ENCODE measurements at places on chromosomes 11 and 22.
A peak's percentile ranks its signal among the peaks of the same experiment; 100 is the strongest.

DNA sequence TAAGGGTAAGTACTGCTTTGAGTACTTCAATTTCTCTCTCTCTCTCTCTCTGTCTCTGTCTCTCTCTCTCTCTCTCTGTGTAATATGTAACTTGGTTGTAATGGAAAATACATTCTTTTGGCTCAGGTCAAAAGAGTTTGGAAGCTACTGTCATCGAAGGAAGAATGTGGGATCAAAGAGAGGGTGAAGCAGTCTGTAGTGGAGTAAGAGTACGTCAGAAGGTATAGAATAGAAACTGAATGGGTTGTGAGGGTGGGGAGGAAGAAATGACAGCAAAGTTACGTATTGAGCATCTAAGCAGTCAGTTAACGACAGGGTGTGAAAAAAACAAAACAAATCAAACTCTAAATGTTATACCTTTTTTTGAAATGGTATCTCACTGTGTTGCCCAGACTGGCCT is 10.0 kb downstream of the NCAM1 start:
- DNase-seq: no peak

- no peak for DNase-seq
These were observed 547.9 kb downstream of the BUD13 start for GRCh38 chr11:116224889-116225200.

DNA sequence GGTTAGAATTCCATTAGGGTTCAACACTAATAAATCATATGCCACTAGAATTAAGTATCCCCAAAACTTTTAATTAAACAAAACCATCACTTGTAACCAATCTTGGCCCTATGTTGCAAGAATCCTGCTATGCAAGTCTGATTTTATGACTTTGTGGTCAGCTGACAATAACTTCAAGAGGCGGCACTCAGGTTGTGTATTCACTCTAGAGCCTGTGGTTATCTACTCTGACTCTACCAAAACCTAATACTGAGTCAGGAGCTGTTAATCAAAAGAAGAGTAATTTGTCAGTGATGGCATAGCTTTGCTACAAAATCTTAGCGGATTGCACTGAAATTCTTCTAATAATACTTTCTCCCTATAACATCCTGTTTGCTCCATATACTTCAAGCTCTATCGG is 253.7 kb downstream of the AASDHPPT start:
- no peak for DNase-seq

DNA sequence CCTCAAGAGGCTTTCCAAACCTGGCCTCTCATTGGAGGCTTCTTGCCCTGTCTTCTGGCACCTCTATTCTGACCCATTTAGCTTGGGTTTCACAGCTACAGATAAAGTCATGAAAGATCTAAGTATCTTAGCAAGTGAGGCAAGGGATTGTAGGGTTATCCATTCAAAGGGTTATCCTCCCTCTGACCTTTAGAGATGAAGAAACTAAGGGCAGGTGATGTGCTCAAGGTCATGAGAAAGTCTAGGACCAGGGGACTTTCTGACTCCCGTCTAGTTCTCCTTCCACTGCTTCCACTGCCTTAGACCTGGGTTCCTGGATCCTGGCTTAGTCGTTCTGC is 7.2 kb downstream of the PHOX2A start:
- DNase-seq: no peak

- no peak for DNase-seq
These were observed 1262.6 kb downstream of the TBC1D22A start for GRCh38 chr22:48025096-48025495.

GRCh38 chr11:125626288-125626950 is 1.5 kb downstream of the CHEK1 start:
- peak; percentile 52 for DNase-seq

GRCh38 chr22:43776081-43776670 is 35.9 kb downstream of the EFCAB6 start:
- DNase-seq: no peak

DNA sequence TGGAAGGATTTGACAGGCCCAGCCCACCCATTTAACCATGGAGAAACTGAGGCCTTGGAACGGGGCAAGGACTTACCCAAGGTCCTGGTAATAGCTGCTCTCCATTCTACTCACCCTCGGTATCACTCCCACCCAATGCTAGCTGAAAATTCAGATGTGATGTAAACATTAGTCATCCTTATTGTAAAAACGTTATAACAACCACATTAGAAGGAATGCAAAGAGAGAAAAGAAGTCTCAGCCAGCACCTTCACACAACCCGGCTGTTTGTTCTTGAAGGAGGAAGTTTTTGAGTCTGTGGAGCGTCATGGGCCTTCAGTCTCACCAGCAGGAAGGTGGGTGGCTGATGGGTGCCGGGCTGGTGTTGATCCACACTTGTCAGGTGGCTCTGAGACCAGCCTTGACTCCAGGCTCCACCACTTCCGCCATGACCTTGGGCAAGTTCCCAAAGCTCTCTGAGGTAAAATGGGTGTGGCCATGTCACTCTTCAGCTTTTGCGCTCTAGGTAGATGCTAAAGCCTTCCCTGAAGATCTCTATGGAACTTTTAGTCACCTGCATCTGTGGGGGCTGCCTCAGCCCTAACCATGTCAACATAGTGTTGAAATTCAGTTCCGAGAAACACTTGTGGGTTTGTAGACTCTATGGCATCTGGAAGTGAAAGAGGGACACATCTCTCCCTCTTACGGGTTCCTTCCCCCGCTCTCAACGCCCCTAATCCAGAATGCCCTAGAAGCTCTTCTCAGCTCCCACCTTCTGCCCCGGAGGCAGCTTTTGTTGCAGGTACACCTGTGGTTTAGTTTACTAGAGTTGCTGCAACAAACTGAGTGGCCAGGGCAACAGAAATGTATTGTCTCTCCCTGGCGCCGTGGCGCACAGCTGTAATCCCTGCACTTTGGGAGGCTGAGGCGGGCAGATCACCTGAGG is 14.8 kb downstream of the CD6 start:
- DNase-seq: peak; percentile 93

- DNase-seq: no peak
These were observed 3.3 kb upstream of the TRIM6 start for GRCh38 chr11:5593146-5593545.

DNA sequence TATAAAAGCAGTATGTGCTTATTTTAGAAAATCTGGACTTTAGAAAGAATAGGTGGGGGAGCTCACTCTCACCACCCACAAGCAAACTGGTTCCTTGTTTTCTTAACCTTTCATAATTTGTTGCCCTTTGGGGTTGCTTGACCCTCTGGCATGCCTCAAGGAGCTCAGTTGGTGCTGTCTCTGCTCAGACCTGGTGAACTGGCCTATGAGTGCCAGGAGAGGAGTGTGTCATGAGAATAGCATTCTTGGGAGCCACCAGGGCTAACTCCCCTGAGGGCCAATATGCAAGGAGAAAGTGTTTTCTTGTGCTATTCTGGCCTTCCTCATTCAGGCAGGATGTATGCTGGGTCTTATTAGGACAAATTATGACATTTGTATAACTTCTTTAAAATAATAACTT is 21.0 kb upstream of the AMOTL1 start:
- DNase-seq: no peak

GRCh38 chr11:11441516-11441915 is 88.5 kb upstream of the CSNK2A3 start:
- DNase-seq: no peak

Data from CD4-positive, alpha-beta T cell treated with Interleukin-21 for 1 hour (primary cell).